ENCODE measurements at places on chromosomes 5 and 9. TPM values are rescaled to one million over a fixed set of nuclear protein-coding genes. Genes with fewer than 3 reads are reported as not detected.
A peak's percentile ranks its signal among the peaks of the same experiment; 100 is the strongest.

DNA sequence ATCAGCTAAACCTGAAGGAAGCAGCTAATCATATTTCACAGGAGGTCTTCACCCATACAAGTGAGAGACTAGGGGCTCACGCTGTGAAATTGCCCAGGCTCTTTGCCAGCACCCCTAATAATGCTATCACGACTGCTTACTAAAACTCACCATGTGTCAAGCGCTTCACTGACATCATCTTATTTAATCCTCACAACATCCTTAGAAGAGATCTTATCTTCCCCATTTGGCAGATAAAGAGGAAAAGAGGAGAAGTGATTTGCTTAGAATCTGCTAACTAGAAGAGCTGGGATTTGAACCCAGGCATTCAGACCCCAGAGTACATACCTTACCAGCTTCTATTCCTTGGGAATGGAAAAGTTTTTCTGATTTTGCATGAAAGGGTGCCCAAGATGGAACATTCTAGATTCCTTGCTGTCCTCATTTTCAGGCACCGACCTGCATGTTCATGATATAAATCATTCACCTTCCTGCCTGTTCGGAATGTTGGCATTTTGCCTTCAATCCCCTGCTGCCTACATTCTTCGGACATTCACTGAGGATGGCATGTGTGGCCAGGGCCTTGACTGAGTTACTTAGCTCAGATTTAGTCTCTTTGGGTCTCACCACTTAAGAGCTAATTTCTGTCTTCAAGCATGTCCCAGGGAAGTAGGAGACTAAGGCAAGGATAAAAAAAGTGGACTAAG is 88.1 kb downstream of the SH3TC2 start:
- DNase-seq, result no peak

DNA sequence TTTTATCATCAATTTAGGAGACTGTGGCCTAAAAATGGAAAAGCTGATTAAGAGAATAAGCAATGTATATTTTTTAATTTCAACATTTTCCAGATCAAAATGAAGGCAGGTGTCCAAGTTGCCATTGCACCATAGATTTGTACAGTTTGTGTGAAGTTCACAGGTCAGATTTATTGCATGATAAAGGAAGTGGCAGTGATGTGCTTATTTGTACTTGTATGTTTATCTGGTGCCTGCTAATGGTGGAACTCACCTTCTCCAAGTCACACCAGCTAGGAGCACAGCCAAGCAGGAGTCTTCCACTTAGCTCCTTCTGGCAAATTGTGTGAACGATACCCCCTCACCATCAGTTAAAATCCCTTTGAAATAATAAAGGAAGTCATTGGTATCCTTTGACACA is 37.8 kb upstream of the ANKRD31 start:
- no peak for DNase-seq

DNA sequence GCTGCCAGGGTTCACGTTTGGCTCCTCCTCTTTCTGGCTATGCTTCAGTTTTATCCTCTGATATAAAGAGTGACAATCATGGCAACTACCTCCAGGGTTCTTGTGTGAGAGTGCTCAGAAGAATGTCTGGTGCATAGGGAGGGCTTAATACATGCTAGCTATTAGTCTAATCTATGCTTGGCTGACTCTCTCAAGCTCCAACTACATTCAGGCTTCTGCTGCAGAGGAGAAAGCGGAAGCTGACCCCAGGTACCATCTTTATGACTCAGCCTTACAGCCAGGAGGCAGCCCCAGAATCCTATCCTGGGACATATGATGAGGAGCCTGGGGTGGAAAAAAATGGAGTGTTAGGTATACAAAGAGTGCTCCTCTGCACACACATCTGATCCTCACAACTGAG is 32.1 kb upstream of the RASGRF2 start:
- no peak for DNase-seq

DNA sequence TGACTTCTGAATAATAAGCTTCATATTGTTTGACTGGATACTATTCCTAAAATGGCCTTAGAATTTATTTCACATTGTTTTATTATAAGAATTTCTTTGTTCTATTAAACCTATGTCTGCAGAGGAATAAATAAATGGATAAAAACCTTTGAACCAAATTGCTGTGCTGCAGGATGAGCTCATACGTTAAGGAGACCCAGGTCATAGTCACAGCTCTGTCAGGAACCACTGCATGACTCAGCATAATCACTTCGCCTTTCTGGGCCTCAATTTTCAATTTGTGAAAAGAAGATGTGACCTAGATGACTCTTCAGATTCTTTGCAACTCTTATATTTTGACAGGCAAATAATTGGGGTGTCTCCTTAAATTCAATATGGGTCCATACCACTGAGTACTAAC is 36.7 kb upstream of the HMHB1 start:
- DNase-seq, result no peak

GRCh38 chr9:137255448-137256114 is 454 bp downstream of the NELFB start:
- no peak for DNase-seq

- DNase-seq, result no peak
These were observed 8.5 kb downstream of the CAMSAP1 start for GRCh38 chr9:135898634-135899407.

SLIT3 gene
- polyA plus RNA-seq, result 32.9 TPM

DNA sequence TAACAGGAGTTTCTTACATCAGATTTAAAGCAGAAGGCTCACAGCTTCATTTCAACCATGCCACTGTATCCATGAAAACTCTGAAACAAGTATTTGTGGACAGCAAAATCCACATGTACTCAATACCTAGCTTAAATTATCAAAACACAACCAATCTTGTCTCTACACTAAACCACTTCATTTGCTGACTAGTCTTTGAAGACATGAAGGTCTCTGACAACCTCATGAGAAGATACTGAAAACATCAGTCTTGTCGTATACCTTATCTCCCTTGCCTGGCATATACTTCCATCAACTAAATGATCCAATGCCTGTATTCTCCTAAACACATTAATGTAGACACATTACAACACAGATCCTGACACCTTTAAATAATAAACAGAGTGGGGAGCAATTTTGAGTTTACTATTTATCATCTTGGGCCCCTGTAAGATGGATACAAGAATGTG is 2.9 kb downstream of the RPS23 start:
- no peak for DNase-seq

GRCh38 chr9:37062336-37062735 is 28.3 kb upstream of the PAX5 start:
- no peak for DNase-seq

GRCh38 chr5:30894811-30895210 is 298.7 kb upstream of the CDH6 start:
- DNase-seq, result no peak

- peak; percentile 80 for DNase-seq
These were observed 39.7 kb downstream of the NDUFS6 start for GRCh38 chr5:1840741-1841521.

PCDHA3 gene
- polyA plus RNA-seq, result 0.07 TPM

GRCh38 chr9:88583901-88584596 is 49.1 kb downstream of the NXNL2 start:
- DNase-seq, result no peak

HAPLN1 gene
- polyA plus RNA-seq, result 0.16 TPM

VDAC1 gene
- 393 TPM for polyA plus RNA-seq

CDH18 gene
- not detected for polyA plus RNA-seq

- DNase-seq, result no peak
These were observed 115.1 kb upstream of the CCDC152 start for GRCh38 chr5:42641336-42642005.

SV2C gene
- polyA plus RNA-seq, result 0.02 TPM

SHISAL2B gene
- not detected for polyA plus RNA-seq

Measured in right cardiac atrium (tissue), 5 donors.